ENCODE measurements at places on chromosomes 5 and 9.

- DNase-seq, result no peak
Observed at GRCh38 chr9:296411-296810, 81.7 kb downstream of the DOCK8 start.

- DNase-seq, result no peak
Observed at GRCh38 chr5:35903631-35904203, 34.7 kb downstream of the CAPSL start.

DNA sequence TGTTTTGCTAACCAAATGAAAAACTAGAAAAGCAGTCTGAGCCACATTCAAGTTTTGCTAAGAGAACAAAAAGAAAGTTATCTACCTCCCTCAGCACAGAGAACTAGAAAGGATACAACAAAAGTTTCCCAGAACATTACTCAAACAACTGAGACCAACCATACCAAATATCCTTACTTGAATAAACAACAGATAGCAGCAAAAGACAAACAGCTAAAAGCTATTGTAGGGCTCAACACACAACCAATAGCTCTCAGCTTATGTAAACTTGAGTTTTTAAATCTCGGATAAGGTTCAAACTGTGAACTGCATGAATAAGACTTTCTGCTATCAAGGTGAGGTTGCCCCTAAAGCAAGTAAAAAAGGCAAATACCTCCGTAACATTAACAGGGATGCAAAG, 3.5 kb downstream of the EPB41L4A start:
- DNase-seq, result no peak

GRCh38 chr9:35568196-35568595, 36.9 kb upstream of the TESK1 start:
- DNase-seq, result no peak

GRCh38 chr5:150172556-150172955, 6.0 kb downstream of the CDX1 start:
- DNase-seq, result no peak

DNA sequence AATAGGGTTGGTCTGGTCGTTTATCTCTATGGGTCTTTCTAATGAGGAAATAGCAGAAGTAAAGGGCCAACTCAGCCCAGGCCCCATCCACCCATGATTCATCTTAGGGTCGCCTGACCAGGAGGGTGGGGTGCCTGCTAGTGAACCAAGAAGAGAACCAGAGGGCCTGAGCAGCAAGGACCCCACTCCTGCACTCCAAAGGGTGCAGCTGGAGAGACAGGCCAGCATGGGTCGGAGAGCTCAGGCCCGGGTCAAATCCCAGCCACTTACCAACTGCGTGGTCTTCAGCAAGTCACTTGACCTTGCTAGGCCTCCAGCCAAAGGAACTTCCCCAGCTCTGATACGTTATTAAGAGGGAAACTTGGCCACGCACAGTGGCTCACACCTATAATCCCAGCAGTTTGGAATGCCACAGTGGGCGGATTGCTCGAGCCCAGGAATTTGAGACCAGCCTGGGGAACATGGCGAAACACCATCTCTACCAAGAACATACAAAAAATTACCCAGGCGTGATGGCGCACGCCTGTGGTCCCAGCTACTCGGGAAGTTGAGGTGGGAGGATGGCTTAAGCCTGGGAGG, 4.3 kb downstream of the BBLN start:
- no peak for DNase-seq

DNA sequence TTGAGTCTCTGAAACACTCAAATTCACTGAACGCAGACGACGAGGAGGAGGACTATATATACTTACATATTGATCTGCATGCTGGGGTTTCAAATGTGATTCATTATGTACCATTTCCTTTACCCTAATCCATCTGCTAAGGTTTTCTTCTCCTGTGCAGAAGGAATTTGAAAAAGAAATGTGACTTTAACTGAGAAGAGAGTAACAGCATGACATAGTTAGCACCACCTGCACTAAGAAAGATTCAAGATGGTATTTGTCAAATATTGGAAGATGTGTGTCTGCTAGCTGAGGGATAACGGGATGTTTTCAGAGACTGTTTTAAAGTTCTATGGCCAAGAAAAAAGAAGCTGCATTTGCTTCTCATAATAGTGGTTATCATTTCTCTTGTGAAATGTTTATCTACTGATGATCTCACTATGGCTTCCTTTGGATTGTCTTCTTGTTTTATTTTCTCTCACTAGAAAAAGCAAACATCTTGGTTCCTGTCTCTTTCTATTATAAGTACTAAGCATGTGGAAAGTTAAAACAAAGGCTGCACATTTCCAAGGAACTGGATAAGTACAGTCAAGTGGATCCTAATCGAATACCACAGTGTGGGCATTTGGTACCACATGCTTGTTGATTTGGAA, 89.8 kb upstream of the TLE4 start:
- no peak for DNase-seq

DNA sequence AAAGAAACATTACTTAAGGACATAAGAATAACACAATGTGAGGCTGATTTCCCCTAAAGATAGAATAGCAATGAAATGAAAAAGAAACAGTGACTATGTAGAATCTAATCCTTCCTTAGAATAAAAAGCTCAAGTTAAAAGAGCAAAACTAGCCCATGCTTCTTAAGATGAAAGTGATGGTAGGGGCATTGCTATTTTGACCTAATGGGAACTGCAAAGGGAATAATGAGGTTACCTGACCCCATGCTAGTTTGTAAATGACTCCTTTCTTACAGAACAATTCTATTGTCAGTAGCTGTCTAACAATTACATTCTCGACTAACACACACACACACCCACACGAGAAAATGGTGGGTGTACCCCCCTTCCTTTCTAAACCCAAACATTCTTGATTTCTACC, 575.8 kb downstream of the CSNK1G3 start:
- no peak for DNase-seq

DNA sequence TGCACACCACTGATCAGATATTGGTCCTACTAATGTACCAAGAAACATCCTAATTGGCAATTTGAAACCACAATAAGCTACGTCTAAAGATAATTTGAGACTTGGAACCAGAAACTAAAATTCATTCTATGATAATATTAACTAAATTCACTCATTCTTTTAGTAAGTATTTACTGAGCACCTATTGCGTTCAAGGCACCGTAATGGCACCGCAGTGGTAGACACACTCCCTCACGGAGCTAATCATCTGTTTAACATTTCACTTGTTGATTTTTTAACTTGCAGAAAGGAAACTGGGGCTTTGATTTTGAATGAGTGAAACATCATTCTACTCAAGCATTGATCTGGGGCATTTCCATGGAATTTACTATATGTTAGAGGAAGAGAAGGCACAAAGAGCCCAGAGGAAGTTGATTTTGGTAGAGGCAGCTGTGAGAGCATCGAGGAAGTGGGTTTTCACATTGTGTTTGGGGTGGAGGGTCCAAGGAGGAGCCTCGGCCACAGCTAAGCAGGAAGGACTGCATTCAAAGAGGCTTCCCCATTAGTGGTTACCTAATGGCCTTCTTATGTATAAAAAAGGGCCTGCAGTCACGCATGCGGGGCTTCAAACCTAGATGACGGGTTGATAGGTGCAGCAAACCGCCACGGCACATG, 7.1 kb downstream of the RAPGEF1 start:
- DNase-seq, result no peak

DNA sequence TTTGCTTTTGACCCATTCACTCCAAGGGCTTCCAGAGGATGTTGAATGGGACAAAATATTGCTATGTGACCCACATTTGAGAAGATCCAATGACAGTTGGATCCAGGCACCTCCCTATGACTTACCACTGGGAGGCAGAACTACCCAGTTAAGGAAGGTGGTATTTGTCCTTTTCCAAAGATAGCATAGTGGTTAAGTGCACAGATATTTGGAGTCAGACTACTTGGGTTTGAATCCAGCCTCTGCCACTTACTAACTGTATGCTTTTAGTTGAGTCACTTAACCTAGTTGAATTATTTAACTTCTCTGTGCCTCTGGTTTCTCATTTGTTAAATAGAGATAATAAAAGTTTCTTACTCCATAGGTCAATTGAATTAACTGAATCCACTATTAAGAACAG, 74.5 kb upstream of the PALM2AKAP2 start:
- no peak for DNase-seq

DNA sequence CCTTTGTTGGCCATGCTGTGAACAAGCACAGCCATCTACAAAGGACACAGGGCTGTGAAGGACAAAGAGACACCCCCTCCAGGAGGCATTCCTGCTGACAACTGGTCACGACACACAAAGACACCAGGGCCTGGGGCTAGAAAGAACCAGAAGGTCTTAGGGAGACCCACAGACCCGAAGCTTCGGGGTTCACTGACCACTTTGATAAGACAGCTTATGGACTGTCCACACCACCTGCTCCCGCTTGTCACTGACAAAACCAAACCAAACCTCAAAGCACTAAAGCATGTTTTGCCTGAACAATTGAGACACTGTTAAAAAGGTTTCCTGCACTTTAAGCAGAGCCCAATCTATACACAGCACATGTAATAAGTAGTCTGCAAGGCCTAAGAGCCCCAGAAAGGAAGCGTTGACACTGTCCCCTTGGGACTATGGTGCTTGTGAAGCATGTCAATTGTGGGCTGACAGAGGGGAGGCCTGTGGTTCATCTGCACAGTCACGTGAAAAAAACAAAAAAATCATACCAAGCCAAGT, 185.0 kb downstream of the GAPVD1 start:
- DNase-seq, result no peak

- DNase-seq, result no peak
Observed at GRCh38 chr5:165333623-165334022, 1828.2 kb downstream of the MAT2B start.

DNA sequence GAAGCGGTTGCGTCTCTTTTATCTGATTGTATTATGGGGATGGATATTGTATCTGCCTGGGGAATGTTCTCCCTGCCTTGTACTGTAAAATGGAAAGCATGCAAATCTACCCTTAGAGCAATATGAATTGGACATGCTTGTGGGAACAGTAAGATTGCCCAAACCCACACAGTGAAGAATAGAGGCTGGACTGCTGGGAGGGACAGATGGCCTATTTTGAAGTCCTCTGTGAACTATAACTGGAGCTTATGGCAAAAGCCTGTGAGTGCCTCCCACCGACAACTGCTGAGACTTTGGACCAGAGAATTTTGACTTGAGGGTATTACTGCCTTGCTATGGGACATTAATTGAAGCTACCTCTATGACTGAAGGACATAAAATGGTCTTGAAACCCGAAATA, 168.9 kb downstream of the ERCC6L2 start:
- no peak for DNase-seq

DNA sequence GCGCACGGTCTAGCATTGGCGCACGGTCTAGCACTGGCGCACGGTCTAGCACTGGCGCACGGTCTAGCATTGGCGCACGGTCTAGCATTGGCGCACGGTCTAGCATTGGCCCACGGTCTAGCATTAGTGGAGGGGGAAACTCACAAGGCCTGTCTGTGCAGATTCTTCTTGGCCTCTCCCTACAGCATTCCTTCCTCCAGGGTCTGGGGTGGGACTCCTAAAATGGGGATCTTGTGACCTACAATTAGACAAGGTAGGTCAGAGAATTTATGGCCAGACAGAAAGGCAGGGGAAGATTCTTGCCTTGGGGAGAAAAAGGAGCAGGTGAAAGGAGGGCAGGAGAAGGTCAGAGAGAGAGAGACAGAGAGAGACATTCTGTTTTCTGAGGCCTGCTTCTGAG, 5.4 kb upstream of the GBGT1 start:
- no peak for DNase-seq

- no peak for DNase-seq
Observed at GRCh38 chr5:162638849-162639248, 571.3 kb downstream of the GABRG2 start.

DNA sequence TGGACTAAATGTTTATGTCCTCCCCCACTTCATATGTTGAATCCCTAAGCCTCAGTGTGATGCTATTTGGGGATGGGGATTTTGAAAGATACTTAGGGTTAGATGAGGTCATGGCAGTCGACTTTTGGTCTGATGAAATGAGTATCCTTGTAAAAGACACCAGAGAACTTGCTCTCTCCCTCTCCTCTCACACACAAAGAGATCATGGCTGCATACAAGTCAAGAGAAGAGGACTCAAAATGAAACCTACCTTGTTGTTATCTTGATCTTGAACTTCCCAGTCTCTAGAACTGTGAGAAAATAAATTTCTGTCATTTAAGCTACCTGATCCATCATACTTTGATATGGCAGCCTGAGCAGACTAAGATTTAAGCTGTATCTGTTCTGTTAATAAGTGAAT, 144.0 kb upstream of the HAPLN1 start:
- no peak for DNase-seq

- no peak for DNase-seq
Observed at GRCh38 chr5:640461-641330, 28.6 kb downstream of the CEP72 start.

GRCh38 chr9:120532475-120532874, 47.5 kb downstream of the CDK5RAP2 start:
- DNase-seq, result no peak

GRCh38 chr9:99264070-99264680, 42.1 kb downstream of the SEC61B start:
- DNase-seq, result no peak

- DNase-seq, result no peak
Observed at GRCh38 chr9:131260751-131261452, 15.4 kb downstream of the FAM78A start.

- DNase-seq, result no peak
Observed at GRCh38 chr9:70435948-70436347, 21.5 kb upstream of the KLF9 start.

GRCh38 chr9:95103281-95103771, 214.2 kb downstream of the FANCC start:
- no peak for DNase-seq

DNA sequence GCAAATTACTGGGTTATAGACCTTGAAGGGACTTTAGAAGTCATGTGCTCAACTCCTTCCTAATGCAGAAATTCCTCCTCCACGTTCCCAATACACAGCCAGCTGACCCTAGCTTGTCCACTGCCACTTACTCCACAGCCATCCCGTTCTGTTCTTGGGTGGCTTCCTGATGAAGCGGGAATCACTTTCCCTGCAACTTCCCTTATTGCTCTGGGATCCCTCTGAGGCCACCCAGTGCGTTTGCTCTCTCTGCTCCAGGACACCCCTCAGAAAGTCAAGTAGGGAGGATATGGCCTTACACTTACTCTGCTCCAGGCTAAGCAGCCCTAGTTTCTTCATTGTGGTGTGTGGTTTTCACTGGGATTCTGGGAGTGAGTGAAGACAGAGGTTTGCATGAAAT, 55.5 kb downstream of the GALNT12 start:
- no peak for DNase-seq

- DNase-seq, result no peak
Observed at GRCh38 chr5:136766456-136766855, 401.1 kb upstream of the TRPC7 start.

- no peak for DNase-seq
Observed at GRCh38 chr5:7849681-7850394, 1.1 kb downstream of the CFAP90 start.

DNA sequence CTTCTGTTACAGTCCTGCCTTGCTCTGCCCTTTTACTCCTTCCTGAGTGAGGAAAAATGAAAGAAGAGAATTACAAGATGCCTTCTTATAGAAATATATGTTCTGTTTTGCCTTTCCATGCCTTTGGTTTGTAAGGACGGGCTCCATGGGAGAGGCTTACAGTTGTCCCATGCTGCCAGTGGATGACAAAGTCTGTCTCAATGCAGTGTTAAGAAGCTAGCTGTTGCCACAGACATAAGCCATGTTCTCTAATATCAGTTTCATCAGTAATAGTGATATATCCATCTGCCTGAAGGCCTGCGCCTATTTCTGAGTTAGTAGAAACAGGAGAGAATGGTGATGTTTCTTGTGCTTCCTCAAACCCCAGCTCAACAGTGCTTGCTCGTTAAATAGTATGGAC, 27.8 kb downstream of the C5orf22 start:
- no peak for DNase-seq

All from stimulated activated CD8-positive, alpha-beta memory T cell treated with anti-CD3 and anti-CD28 coated beads, Interleukin-4, amount 100 ng/mL, for 4 hours (primary cell).